ENCODE measurements at places on chromosomes 1 and 21.

GRCh38 chr1:116474921-116475849 lies 95.6 kb downstream of the CD58 start:
- DNase-seq = no peak

- DNase-seq = no peak
Observed at GRCh38 chr1:110541906-110542395, 23.0 kb upstream of the KCNA10 start.

DNA sequence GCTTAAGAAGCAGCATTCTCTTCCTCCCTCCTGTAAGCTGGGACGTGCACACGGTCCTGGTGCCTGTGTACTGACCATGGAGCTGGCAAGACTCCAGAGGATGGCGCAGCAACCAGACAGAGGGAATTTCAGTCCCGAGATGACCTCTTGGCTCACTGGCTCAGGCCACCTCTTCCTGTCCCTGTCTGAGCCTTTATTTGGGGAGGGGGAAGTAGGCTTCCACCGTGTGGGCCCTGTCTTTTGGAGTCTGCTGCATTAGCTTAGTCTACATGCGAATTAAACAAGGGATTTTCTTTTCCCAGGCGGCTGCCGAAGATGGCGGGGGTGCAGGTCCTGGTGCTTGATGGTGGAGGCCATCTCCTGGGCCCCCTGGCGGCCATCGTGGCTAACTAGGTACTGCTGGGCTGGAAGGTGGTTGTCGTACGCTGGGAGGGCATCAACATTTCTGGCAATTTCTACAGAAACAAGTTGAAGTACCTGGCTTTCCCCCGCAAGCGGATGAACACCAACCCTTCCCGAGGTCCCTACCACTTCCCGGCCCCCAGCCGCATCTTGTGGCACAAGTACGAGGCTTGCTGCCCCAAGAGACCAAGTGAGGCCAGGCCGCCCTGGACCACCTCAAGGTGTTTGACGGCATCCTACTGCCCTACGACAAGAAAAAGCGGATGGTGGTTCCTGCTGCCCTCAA lies 10.2 kb downstream of the IL24 start:
- DNase-seq = no peak

GRCh38 chr1:188355082-188355481 lies 1526.3 kb downstream of the PLA2G4A start:
- no peak for DNase-seq

- no peak for DNase-seq
Observed at GRCh38 chr1:151820940-151821339, 10.7 kb downstream of the RORC start.

GRCh38 chr21:46662367-46662654 lies 26.8 kb downstream of the PRMT2 start:
- no peak for DNase-seq

- DNase-seq = no peak
Observed at GRCh38 chr1:231576804-231577718, 48.6 kb downstream of the TSNAX start.

GRCh38 chr1:236342403-236343245 lies 51.5 kb upstream of the EDARADD start:
- no peak for DNase-seq

GRCh38 chr1:30310966-30311742 lies 412.2 kb downstream of the MATN1 start:
- DNase-seq = no peak

DNA sequence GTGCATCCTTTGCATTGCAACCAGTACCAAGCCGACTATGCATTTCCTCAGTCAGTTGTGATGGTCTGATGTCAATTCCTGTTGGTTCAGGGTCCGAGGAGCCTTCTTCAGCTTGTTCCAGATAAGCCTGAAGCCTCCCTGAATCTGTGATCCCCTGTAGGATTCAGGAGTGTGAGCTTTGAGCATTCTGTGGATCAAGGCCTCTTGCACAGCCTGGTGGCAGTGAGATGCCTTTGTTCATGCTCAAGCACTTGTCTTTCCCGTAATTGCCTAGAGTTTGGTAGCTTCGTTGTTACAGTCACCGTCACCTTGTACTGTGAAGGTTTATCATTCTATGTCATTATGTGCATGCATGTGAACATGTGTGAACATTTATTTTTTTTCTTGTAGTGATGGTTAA lies 103.5 kb downstream of the PBX1 start:
- no peak for DNase-seq

DNA sequence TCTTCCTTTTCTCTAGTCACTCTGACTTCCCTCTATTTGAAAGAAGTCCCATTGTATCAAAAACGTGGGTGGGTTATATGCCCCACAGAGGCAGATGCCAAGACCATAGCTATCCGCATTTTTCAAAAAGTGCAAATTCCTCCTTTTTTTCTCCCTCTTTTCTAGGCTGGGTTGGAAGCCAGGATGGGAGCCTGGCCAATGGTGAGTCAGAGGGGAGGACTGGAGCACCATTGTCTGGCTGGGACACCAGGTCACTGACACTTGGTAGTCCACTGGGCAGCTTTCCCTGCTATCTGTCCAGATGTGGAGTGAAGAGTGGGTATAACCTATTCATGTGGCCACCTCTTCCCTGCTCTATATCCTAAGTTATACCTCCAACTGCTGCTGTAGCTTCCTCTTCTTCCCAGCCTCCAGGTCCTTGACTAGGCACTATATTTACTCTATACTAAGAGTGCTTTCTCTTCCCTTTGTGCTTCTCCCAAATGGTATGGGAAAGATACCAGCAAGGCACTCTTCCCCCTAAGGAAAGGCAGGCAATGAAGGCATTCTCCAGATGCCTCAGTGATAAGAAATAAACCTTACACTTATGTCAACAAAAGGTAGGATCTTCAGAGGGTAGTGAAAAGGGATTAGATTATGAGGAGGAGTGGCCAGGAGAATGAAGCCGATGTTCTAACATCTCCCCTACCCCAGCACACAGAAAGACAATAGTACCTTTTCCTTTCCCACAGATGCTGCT lies 12.9 kb downstream of the PI4KB start:
- no peak for DNase-seq

GRCh38 chr1:27521336-27521831 lies 31.4 kb upstream of the WASF2 start:
- DNase-seq = peak; percentile 59

DNA sequence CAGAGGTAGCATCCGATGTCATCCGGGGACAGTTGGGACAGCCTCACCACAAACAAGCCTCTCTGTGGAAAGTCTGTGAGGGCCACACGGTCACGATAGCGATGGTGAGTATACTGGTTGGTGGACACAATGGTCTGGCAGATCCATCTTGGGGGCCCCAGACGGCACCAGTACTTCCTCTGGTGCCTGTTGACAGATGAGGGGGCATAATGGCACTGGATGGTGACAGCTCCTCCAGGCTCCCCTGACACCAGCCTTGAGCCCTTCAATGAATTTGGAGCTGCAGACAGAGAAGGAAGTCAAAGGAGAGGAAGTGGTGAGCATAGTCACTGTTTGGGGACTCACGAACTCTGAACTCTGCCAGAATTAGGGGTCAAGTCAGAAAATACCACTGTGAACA lies 8.0 kb downstream of the FCAMR start:
- no peak for DNase-seq

GRCh38 chr21:37060296-37060695 lies 12.6 kb downstream of the PIGP start:
- no peak for DNase-seq

DNA sequence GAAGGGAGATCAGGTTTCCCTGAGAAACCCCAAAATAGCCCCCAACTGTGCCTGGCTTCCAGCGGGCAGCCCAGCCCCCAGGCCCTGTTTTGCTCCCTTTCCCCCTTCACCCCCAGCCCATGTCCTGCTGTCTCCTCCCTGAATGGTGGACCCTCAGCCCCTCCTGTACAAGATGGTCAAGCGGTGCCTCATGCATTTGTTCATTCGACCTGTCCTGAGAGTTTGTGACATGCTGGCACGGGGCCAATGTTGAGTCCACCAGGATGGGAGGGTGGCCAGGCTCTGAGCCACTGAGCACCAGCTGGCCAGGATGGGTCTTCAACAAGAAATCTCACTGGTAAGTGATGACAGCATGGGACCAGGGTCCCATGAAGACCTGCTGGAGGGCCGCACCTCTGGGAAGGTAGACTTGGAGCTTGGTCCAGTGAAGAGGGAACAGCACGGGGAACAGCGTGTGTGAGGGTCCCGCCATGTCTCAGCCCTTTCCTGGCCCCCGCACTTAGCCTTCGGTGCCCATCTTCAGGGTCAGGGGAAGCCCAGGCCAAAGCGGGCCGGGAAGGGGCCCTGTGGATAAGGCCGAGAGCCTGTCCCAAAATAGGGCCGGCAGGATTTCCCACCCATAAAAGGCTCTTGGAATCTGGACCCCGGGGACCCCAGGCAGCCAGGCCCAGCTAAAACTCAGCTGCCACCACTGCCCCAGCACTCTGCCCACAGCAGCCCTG lies at the start of gene CALML6:
Gene CALML6 (plus strand): TSS at position 290 of the 722 bp plus-strand sequence. CDS start 21 bp downstream, at position 311.
- DNase-seq = no peak

GRCh38 chr1:4175566-4176405 lies 275.7 kb upstream of the C1orf174 start:
- DNase-seq = no peak

- DNase-seq = peak; percentile 28
Observed at GRCh38 chr1:154546264-154547063, 12.0 kb downstream of the UBE2Q1 start.

DNA sequence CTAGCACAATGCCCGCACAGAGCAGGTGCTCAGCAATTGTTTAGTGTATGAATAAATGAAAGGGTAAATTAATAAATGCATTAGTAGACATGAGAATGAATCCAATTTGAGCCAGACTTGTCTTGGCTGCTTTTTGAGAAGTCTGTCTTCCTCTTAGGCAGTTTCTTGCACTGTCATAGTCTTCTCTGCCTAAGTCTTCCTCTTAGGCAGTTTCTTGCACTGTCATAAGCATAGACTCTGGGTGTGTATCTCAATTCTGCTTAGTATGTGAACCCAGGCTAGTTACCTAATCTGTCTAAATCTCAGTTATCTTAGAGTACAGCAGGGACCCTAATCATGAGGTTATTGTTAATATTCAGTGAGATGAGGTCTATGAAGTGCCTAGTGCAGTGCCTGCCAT lies 27.2 kb downstream of the NHLH2 start:
- DNase-seq = no peak

GRCh38 chr1:14552246-14552965 lies 46.1 kb upstream of the KAZN start:
- DNase-seq = no peak

- DNase-seq = no peak
Observed at GRCh38 chr1:45393718-45394302, 53.6 kb upstream of the MUTYH start.

- no peak for DNase-seq
Observed at GRCh38 chr1:33792651-33793050, 71.2 kb upstream of the HMGB4 start.

- DNase-seq = no peak
Observed at GRCh38 chr1:46171871-46172270, 3.0 kb upstream of the TSPAN1 start.

- DNase-seq = no peak
Observed at GRCh38 chr1:57512386-57512785, 88.5 kb upstream of the DAB1 start.

GRCh38 chr1:26126321-26127084 lies 14.9 kb downstream of the PDIK1L start:
- DNase-seq = peak; percentile 51

GRCh38 chr21:16913010-16913409 lies 599.8 kb upstream of the CXADR start:
- DNase-seq = no peak

DNA sequence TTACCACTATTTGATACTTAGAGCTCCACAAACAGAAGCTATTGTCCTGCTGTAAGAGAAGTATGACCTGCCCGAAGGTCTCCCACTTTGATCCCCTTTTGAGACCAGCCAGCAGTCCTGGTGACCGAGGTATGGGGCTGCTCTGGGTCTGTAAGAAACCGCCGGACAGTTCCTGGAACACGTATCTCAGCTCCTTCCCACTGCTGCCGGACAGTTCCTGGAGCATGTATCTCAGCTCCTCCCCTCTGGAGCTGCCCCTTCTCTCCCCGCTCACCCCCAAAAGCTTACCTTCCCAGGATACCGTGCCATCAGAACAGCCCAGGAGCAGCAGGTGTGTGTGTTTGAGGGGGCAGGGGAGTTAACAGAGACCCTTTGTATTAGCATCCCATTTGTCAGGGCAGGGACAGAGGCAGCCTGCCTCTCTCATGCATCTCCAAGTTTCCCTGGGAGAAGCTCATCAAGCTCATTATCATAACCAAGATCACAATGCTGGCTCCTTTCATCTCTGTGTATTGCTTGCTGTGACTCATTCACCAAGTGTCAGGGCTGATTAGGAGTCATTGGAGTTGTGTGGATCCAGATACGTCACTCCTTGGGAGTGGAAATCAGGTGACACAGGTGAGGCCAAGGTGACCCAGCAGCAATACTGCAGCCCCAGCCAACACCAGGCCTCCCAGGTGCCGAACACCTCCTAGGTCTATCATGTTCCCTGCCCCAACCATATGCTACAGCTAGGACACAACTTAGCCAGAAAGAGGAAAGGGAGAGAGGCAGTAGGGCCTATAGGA lies 25.3 kb downstream of the OPTC start:
- DNase-seq = no peak

- DNase-seq = no peak
Observed at GRCh38 chr1:86169625-86170024, 13.1 kb upstream of the COL24A1 start.

Data from T-cell (primary cell).